ENCODE measurements at places on chromosomes 13 and 19.
A peak's percentile ranks its signal among the peaks of the same experiment; 100 is the strongest.

- no peak for DNase-seq
These were observed 15.5 kb upstream of the KIR3DL3 start for GRCh38 chr19:54708781-54709180.

DNA sequence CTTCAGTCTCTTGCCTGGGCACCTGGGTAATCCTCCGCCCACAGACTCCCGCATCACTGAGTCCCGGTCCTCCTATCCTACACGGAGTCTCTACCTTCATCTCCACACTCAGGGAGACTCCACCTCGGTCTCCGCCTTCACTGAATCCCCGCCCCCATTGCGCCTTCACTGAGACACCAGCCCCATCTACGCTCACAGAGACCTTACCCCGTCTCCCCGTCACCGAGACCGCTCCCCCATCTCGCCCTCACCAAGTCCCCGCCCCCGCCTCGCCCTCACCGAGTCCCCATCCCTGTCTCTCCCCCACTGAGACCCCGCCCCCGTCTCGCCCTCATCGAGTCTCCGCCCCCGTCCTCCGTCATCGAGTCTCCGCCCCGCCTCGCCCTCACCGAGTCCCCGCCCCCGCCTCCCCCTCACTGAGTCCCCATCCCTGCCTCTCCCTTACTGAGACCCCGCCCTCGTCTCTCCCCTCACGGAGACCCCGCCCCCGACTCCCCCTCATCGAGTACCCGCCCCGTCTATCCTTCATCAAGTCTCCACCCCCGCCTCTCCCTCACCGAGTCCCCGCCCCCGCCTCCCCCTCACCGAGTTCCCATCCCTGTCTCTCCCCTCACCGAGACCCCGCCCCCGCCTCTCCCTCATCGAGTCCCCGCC lies 23.1 kb upstream of the ZNF846 start:
- DNase-seq, result peak; percentile 82

DNA sequence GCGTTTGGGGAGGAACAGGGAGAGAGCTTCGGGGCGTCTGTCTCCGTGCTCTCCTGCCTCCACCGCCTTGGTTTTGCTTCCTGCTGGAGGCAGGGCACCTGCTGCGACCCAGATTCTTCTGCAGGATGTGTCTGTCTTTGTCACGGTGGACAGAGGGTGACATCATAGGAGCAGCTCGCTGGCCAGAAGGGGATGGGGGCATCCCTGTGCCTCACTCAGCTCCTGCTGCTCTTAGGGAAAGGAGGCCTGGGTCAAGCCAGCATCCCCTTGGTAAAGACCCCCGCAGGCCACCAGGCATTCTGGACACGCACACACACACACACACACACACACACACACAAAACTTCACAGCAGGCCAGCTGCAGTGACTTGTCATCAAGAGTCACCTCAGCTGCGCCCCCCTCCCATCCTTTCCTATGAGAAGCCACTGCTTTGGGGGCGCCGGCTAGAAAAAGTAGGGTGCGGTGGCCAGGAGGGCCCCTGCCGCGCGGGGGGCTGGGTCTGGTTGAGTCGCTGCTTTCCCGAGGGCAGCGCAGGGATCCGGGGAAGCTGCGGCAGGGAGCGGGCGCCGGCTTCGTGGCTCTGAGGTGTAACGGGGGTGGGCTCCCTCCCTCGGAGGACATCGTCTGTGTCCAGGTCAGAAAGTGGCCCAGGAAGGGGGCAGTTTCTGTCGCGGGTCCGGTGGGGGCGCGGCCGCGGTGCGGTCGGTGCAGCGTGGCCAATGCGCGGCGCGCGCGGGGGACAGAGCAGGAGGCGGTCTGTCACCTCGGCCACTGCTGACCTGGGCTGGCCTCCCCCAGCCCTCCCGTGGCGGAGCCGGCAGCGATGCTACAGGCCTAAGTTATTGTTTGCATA lies 15.8 kb upstream of the NPAS1 start:
- no peak for DNase-seq

- DNase-seq, result no peak
These were observed 253.3 kb downstream of the KCNRG start for GRCh38 chr13:50268500-50268899.

DNA sequence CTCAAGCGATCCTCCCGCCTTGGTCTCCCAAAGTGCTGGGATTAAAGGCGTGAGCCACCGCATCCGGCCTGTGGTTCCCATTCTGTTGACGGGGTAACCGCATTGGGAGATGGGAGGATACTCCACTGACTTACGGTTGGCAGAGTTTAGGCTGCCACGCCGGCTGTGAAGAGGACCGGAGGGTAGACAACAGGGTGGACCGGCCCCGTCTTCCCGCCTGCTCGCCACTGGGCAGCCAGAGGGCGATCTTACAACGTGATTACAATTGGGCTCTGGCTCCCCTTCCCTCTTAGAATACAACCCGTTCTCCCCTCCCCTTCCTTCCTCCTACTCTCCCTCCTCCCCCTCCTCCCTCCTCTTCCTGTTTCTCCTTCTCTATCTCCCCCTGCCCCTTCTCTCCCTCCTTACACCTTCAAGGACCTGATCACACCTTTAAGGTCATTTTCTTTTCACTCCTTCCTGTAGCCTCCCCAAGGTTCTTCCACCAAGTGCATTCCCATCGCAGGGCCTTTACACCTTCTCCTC lies 957 bp upstream of the CCDC194 start:
- DNase-seq, result no peak

GRCh38 chr13:112441226-112441625 lies 65.1 kb downstream of the SPACA7 start:
- DNase-seq, result no peak

DNA sequence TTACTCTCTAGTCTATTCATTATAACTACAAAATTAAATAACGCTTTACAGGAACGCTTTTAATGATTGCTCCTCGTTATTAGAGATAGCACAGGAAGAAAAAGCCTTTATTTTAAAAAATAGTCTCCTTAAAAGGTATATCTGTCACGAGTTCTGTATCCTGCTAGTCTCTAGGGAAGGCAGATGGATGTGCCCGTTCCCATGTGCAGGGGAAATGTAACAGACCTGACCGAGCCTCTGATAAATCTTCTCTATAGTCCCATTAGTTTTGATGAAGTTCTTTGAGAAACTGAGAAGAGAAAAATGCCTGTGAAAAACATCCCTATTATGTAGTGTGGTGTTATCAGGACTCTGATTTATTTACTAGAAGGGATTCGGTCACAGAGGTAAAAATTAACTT lies 226.4 kb downstream of the PCDH9 start:
- DNase-seq, result no peak

- no peak for DNase-seq
These were observed 52.0 kb downstream of the COL4A1 start for GRCh38 chr13:110254751-110255553.

- no peak for DNase-seq
These were observed 17.6 kb downstream of the VSTM2B start for GRCh38 chr19:29543381-29543780.

GRCh38 chr13:86870444-86870843 lies 800.7 kb upstream of the SLITRK5 start:
- DNase-seq, result no peak

DNA sequence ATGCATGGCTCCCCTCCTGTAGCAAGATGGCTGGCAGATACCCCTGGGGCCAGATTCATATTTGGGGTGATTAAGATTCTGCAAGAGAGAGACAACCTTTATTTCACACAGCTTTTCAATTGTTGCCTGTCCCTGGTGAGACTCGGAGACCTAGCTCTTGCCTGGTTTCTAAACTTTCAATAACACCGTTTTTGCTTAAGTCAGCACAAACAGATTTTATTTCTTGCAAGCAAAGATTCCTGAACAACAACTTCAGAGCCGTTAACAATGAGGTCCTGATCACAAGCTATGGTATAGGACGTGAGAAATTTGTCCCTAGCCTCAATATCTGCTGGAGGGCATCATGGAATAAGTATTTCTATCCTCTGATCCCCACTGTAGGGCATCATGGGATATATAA lies 2.9 kb upstream of the CADM4 start:
- DNase-seq, result no peak

- DNase-seq, result no peak
These were observed 175.3 kb downstream of the ZIC5 start for GRCh38 chr13:99796175-99796819.

- DNase-seq, result no peak
These were observed 209.9 kb downstream of the DCT start for GRCh38 chr13:94269557-94269956.

GRCh38 chr19:30387311-30388115 lies 15.3 kb downstream of the ZNF536 start:
- no peak for DNase-seq

GRCh38 chr13:76019421-76020044 lies 383.4 kb downstream of the LMO7 start:
- no peak for DNase-seq

DNA sequence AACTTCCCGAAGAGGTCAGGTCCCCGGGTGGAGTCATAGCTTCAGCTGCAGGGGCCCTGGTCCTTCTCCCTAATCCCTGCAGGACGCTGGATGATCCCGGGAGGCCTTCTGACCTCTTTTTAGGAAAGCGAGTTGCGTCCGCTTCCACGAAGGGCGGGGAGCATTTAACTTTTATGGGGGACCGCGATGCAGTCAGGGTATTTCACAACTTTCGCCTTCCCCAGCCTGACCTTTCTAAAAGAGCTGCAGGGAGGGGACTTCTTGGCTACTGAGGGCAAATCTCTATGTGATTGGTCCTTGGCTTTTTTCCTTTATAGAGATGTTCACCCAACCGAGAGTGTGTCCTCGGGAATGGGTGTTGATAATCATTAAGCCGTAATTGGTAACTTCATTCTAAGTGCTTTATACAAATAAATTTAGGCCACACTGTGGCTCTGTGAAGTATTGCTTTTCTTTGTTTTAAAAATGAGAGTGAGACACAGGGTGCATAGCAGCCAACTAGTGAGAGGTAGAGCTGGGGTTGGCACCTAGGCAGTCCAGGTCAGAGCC lies 778 bp downstream of the ZNF230 start:
- DNase-seq, result no peak

- no peak for DNase-seq
These were observed 6.8 kb downstream of the GPC5 start for GRCh38 chr13:91405240-91405639.

GRCh38 chr13:45207319-45207718 lies 6.5 kb upstream of the KCTD4 start:
- no peak for DNase-seq

DNA sequence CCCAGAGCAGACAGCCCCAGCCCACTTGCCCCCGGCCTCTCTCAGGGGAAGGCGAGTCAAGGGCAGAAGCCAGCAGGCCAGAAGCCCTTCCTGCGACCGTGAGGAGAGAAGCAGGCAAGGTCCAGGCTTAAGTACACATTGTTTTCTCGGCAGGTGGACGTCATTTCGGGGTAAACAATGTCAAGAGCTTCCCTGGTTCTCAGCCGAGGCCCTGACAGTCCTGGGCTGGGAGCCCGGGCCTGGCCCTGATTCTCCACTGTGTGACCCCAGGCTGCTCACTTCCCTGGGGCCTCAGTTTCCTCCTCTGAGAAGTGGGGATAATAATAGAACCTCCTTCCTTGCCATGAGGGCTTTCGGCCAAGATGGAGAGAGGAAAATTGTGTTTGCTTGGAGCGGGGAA lies 19.4 kb downstream of the PLVAP start:
- no peak for DNase-seq

DNA sequence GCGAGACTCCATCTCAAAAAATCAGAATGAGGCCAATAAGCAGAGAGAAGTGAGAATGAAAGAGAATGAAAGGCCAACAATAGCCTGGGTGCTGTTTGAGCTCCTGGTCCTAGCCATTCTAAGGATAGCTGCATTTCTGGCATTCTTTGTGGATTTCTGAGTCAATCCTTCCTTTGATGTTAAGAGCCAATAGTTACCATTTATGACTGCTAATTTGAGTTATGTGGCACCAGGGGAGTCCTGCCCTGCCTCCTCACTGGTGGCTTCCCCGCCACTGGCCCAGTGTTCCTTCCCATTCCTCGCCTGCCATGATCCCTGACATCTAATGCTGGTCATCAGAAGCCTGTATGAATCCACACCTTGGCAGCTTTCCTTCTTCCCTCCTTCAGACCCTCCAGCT lies 991.2 kb downstream of the UQCRFS1 start:
- no peak for DNase-seq

DNA sequence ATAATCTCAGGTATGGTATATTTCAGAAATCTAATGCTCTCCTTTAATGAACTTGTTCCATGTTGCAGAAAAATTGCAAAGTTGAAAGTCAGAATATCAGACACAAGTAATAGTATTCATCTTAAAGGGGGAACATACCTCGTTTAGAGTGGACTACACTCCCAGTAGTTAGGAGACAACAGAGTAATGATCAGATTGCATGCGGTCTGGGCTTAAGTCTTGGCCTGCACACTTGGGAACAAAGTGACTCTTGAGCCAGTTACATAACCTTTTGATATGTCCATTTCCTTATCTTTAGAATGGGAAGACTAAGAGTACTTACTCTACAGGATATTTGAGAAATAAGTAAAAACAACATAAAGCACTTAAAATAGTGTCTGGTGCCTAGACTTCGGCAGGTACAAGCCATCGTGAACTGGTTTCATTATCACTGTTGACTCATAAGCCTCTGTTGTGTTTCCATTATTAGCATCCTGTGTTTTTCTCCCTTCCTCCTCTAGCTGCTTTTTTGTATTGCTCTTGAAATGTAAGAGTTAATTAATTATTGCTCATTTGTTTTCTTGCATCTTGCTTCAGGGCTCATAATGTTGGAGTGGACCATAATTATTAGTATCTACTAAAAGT lies 53.0 kb downstream of the DPY19L3 start:
- DNase-seq, result no peak

DNA sequence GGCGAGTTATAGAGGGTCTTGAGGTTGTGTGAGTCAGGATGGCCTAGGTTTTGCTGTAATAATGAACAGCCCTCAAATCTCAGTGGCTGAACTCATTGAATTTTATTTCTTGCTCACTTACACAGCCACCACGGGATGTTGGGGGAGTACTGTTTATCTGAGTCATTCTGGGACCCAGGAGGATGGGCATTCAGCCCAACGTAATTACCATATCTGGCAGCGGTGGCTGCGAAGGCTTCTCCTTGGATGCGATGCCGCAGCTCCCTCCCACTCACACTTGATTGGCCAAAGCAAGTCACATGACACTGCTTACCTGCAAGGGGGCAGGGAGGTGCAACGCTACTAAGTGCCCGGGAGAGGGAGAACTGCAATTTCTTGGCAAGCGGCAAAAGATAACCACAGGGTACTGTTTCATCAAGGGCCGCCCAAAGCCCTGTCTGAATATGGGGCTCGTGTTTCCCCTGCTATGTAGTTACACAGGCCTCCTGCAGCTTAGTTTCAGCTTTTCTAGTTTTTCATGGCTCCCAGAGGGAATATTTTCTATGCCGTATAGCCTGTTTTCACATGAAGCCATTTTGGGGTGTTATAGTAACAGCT lies 19.9 kb downstream of the ZSWIM9 start:
- peak; percentile 45 for DNase-seq

- DNase-seq, result no peak
These were observed 1290.4 kb upstream of the PCDH20 start for GRCh38 chr13:62706048-62706447.

DNA sequence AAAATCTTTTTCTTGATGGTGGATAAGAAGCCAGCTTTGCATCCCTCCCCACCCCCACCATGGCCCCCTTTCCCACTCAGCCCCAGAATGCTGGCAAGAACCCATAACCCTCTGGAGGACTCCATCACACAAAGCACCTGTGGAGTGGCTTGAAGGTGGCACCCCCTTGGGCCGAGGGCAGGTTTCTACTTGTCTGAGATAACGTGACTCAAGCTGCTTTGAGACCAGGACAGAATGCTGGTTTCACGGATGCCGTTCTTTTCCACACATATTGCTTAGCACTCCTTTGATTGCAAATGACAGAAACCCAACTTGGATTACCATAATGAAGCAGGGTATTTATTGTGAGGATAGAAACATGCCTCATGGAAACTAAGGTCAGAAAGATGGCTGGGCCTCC lies 82.2 kb downstream of the LACC1 start:
- no peak for DNase-seq

Data from memory B cell (primary cell).